ENCODE measurements at places on chromosomes 11 and 22.

GRCh38 chr11:21983431-21983830 is 209.5 kb upstream of the ANO5 start:
- DNase-seq = no peak

DNA sequence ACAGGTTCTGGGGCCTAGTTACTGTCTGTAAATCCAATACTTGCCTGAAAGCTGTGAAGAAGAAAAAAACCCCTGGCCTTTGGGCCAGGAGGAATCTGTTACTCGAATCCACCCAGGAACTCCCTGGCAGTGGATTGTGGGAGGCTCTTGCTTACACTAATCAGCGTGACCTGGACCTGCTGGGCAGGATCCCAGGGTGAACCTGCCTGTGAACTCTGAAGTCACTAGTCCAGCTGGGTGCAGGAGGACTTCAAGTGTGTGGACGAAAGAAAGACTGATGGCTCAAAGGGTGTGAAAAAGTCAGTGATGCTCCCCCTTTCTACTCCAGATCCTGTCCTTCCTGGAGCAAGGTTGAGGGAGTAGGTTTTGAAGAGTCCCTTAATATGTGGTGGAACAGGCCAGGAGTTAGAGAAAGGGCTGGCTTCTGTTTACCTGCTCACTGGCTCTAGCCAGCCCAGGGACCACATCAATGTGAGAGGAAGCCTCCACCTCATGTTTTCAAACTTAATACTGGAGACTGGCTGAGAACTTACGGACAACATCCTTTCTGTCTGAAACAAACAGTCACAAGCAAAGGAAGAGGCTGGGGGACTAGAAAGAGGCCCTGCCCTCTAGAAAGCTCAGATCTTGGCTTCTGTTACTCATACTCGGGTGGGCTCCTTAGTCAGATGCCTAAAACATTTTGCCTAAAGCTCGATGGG is 13.5 kb downstream of the PIK3IP1 start:
- no peak for DNase-seq

DNA sequence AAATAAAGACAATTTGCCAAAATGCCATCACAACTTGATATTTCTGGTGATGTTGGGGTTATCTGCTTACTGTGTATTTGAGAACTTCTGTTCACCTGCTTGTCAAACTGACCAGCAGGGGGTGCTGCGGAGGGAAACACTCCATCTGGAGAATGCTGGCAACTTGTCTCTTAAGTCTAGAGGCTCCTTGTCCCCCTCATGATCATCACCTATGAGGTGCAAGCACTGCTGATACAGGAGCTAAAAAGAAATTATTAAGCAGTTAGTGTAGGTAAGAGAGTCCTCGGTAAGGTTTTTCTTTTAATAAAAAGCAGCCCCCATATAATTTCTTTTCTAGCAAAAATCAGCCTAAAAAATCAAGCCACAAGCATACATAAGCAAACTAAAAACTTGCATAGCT is 32.7 kb upstream of the GLYATL1B start:
- DNase-seq = peak; percentile 4

DNA sequence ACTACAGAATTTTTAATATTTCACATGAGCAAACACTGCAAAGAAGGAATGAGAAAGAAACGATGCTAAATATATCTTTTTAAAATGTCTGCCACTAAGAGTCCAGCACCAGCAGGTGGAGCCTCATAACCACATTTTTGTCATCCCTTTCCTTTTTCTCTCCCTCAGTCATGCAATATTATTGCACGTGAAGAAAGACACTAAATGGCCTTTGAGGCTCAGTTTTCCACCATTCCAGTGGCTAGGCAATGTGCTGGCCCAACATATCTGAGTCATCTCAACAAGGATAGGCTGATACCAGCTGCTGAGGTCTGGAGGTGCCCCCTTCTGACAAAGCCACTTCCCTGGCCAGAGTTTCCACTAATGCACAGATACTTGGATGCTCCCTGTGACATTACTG is 1.8 kb downstream of the ALKBH8 start:
- no peak for DNase-seq

DNA sequence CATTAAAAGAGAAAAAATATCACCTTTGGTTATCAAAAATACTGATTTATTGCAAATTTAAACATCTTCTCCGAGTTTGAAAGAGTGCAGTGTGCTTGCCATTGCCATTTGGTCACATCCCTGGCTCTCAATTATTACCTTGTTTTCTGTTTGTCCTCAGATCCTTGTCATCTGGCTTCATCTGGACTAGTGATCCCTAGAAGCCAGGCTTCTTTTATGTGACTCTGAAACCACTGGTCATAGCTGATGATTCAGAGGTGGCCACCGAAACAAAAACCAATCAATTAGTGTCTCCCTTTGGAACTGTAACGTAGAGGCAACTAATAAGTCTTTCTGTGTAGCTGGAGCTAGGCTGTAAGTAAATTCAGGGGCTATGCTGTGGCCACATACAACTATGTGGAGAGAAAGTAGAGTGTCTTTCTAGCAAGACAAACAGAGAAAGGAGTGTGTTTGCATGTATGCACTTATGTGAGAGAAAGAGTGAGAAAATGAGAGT is 237.9 kb downstream of the LUZP2 start:
- no peak for DNase-seq

- DNase-seq = no peak
Measured at GRCh38 chr11:104422324-104422944, 258.5 kb upstream of the PDGFD start.

GRCh38 chr11:99841885-99842284 is 821.1 kb downstream of the CNTN5 start:
- no peak for DNase-seq

DNA sequence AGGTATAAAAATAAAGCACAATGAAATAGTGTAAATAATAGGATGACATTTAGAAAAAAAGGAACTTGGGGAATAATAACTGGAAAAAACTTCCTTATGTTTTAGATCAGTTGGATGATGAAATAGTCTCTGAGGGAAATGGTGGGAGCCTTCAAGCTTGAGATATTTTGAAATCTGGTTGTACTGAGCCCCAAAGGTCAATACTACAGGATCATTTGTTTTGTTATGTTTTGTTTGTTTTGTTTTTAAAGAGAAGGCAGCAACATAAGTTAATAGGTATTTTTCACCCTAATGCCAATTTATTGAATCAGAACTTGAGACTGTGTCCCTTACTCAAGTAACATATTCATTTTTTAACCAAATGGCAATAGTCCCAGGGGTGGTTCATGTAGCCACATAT is 393.1 kb downstream of the ETS1 start:
- DNase-seq = no peak

DNA sequence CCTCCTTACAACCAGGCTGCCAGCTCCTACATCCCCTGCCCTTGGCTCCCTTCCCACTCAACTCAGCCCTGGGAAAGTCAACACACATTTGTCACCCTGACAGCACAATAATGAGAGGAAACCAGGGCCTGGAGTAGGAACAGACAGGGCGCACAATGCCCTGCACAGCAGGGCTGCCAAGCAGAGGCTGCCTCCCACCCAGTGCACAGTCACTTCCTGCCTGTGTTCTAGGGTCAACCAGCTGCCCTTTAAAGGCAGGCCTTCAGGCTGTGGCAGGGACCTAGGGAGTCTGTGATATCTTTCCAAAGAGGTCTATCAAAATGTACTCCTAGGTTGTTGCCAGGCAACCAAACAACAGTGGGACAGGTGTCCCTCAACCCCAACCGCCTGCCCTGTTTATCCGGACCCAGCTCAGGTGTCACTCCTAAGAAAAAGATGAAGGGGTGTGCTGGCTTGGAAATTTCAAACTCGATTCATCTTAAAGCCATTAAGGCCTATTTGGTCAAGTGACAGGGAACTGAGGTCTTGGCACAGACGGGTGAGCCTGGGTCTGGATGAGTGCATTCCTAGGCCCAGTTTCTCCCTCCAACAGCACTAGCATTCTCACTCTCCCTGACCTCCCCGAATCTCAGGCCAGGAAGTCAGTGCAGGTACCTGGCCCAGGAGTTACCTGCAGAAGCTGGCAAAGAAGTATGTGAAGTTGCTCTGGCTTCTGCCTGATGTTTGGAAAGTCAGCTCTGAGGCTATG is 110.3 kb upstream of the PITPNB start:
- no peak for DNase-seq

- DNase-seq = no peak
Measured at GRCh38 chr11:115428306-115428705, 75.9 kb downstream of the CADM1 start.

GRCh38 chr22:50086526-50086925 is 1.3 kb upstream of the MLC1 start:
- DNase-seq = no peak

- DNase-seq = no peak
Measured at GRCh38 chr11:12013781-12014180, 5.4 kb upstream of the DKK3 start.

DNA sequence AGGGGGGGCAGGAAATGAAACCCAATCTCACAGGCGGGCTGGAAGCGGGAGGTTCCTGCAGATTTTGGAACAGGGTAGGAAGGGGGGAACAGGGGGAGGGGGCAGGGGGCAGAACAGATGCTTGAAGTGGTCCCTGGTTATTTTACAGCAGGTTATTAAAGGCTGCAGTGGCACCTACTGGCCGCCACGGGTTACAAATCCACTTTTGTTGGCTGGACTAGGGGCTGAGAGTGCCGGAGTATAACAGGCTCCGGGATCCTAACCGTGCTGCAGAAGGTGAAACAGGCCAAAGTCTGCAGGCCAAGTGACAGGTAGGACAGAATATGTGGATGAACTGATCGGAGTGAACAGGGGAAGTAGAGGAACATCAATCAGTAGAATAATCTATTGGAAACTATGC is 2.5 kb downstream of the ROBO3 start:
- no peak for DNase-seq

DNA sequence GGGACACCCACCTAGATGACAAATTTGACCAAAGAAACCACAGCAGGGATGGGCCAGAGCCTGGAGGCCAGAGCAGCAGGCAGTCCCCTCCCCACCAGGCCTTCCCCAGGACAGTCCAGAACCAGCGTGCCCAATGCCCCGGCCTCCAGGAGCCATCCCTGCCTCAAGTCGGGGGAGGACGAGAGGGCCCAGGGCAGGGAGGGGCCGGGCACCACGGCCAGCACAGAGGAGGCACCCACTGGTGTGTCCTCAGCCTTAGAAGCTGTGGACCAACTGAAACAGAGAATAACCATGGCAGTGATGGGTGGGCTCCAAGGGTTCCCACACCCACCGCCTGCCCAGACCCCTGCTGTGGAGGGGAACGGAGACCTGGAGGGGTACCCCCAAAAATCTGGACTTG is 28.3 kb upstream of the TCF20 start:
- no peak for DNase-seq

GRCh38 chr22:47457509-47458300 is 695.3 kb downstream of the TBC1D22A start:
- DNase-seq = no peak

DNA sequence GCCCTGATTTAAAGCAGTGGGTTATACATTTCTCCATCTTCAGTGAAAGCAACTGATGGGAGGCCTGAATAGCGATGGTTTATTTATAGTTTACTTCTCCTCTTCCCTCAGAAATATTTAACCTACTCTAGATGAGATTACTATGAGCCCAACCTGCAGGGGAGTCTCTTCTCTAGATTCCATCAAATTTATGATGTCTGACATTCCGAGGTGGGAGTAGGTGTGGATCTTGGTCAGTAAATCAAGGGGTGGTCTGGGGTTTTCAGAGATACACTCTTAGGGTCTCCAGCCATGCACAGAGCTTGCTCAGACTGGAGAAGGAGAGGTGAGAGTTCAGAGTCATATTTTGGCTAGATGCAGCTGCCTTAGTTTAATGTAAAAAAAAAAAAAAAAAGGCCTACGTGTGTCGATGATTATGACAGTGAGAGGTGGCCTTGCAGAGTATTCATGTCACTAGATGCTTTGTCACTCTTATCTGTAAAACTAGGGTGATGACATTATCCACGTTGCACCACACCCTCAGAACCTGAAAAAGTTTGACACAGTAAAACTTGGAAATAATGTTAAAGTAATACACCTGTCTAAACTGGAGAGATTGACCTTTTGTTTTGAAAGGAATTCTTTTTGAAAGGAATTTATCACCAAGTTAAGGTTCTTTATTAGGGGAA is 81.2 kb downstream of the EXT2 start:
- no peak for DNase-seq

DNA sequence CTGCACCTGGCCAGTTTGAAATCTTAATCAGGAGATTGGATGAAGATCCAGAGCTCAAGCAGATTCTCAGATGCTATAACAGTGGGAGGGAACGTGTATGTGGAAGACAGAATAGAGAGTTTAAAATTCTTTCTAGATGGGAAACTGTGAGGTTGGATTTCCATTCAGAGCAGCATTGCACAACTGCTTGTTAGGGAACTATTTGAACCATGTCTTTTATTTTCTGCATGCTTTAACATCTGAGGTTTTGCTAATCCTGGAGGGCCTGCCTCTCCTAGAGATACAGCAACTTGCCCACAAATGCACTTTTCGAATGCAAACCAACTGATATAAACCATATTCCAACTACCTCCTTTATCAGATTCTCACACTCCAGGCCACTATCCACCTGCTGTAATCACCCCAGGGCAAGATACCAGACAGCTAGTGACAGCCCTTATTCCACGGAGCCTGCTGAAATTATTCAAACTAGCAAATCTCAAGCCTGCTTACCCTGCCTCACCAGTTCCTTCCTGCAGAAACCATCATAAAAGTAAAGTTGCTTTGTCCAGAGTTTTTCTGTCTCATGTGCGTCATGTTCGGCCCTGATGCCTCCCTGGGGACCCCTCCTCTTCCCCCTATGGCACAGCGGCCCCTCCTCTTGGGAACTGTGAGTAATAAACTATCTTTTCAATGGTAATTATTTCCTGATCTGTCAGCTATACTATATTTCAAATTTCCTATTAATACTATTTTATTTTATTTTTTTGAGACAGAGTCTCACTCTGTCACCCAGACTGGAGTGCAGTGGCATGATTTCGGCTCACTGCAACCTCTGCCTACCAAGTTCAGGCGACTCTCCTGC is 18.4 kb upstream of the SEC14L4 start:
- no peak for DNase-seq
